ENCODE measurements at places on chromosomes 6 and 20.

GRCh38 chr20:45444050-45444449 lies 25.5 kb upstream of the WFDC2 start:
- no peak for DNase-seq

DNA sequence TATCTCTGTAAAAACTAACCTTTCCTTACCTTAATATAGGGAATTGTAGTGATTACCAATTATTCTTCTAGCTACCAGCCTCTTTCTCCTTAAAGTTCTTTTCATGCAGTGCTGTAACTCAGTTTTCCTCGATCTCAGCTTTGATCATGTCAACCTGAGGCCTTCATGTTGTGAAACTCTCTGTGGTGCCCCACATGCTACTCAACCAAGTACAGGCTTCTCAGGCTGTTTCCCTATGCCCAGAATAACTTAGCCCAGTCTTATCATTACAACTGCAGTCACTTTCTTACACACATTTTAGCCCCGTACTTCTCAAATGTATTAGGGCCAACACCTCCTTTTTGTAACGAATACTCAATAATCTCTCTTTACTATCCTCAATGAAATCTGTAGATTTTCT lies 90.1 kb upstream of the SUPT3H start:
- DNase-seq = no peak

DNA sequence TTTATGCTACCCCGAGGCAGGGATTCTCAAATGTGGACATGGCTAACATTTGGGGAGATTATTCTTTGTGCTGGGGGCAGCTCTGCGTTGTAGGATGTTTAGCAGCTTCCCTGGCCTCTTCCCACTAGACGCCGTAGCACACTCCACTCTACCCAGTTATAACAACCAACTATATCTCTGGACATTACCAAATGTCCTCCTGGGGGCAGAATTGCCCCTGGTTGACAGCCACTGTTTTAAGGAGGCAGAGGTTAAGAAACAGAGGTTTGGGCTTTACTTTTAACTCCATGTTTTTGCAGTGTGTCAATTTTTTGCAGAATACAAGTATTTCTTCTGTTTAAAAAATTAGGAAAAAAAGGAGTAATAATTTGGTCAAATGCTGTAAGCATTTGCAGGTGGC lies 56.2 kb upstream of the BMP6 start:
- no peak for DNase-seq

DNA sequence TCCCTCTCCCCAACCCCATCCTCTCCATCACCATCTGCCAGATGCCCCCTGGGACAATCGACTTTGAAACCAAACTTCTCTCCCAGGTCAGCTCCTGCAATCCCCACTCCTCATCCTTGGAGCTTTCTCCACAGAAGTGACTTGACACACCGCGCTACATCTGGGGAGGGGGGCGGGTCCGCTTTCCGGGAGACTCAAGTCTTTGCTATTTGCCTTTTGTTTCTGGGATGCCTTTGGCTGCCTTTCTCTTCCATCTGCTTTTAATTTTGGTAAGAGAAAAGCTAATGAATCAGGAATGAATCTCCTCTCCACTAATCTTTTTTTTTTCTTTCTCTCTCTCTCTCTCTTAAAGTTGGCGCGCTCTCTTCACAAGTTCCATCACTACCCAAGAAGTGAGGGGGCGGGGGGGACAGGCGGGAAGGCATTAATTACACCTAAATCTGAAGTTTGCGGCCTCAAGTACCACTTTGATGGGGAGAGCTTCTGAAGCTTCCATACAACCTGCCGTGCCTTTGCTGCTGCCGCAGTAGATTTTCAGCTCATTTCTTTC lies 664 bp upstream of the TPBG start:
- no peak for DNase-seq

GRCh38 chr6:47741807-47742206 lies 40.0 kb upstream of the OPN5 start:
- no peak for DNase-seq

DNA sequence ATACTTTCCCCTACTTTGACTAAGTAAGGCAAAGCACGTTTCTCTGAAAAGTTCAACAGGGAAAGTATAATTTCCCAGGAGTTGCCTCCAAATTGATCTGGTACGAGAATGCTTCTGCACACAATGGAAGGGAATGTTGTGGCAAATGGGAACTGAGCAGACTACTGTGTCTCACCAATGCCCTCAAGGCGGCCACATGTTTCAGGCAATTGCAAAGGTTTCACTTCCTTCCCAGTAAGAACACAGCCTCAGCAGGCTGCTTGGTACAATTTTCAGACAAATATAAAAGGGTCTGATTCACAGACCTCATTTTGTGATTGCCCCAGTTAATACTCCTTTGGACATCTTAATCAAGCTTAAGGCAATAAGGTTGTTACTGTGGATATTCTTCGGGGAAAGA lies 71.2 kb downstream of the KIAA0319 start:
- DNase-seq = no peak

DNA sequence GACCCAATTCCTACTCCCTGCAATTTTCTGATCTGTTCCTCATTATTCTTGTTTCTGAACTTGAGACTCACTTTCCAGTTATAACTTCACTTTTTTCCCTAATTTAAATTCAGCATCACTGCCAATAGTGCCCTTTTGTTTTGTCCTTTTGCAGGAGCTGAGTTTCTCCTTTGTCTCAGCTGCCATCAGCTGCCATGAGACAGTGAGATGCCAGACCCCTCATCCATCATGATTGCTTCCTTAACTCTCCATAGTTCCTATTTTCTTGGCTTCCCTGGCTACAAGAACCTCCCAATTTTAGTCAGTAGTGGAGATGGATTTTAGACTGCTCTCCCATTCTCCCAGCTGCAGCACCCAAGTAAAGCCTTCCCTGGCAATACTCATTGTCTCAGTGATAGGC lies 518.1 kb downstream of the HDGFL1 start:
- DNase-seq = no peak

DNA sequence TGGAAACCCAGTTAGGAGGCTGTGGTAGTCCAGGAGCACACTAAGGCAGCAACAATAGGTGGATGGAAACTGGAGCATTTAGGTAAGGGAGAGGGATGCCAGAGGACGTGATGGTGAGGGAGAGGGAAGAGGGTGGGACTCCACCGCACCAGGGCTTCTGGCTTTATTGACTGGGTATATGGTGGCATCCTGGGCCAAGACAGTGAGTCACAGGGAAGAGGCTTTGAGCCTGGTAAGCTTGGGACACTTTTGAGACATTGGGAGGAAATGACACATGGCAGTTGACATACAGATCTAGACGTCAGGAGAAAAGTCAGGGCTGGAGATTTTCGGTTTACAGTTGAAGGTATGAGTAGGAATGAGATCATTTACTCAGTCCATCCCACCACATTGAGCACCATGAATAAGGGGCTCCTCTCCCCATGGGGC lies 14.9 kb downstream of the NT5E start:
- DNase-seq = no peak

DNA sequence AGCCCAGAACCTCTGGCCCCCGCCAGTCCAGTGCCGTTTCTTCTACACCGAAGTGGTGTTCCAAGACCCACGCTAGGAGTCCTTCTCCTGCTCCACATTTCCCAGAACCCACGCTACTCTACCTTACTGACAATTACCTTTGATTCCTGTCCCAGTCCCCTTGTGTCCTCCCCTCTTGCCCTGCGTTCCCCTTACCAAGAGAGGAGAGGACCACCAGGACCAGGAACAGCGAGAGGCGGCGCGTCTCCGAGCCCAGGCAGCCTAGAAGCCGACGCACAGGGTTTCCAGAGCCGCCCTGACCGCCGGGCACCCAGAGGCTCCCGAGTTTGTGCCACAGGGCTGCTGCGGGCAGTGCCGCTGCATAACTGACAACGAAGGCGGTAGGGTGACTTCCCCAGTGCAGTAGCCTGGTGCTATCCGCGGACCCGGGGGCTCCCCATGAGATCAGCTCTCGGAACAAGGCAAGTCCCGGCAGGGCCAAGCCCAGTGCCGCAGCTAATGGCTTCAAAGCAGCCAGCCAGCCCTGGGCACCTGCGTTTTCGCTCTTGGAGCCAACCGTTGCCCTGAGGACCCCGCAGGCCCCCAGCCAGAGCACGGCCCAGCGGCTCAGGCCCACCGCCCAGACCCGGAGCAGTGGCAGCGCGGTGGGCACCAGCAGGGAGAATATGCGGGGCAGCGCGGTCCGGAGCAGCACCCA lies 512 bp downstream of the TAP1 start:
- no peak for DNase-seq

GRCh38 chr6:13445005-13445743 lies 42.2 kb downstream of the GFOD1 start:
- DNase-seq = peak; percentile 92

GRCh38 chr6:25486550-25486949 lies 165.5 kb upstream of the SCGN start:
- DNase-seq = no peak

DNA sequence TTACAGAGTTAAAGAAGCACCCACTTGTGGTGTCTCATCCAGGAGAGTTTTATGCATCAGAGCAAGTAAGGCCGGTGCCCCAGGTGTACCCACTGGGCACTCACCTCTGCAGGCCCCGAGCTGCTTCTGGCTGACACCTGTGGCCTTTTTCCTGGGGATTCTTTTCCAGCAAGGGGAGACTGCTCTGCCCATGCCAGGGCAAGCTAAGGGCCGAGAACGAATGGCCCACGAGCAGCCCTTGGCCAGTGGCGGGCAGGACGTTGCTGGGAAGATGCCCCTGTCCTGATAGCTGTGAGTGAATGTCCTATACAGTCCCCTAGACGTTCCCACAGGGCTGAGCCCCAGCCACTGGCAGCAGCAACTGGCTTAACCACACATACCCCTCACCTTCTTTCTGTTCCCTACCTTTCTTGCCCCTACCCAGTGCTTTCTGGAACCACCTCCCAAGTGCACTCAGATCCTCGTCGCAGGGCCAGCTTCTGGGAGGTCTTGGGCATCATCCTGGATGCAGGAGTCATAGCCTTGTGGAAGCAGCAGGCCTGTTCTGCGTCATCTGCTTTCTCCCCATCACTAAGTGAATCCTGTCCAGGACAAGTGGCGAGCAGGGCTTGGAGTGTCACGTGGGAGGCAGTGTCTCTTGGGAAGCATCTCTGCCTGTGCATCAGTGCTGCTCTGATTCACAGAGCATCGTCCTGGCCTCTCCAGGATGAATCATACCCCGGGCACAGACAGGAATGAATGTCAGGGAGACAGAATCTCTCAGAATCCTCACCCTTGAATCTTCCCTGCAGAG lies 32.5 kb downstream of the SYNDIG1 start:
- DNase-seq = no peak

DNA sequence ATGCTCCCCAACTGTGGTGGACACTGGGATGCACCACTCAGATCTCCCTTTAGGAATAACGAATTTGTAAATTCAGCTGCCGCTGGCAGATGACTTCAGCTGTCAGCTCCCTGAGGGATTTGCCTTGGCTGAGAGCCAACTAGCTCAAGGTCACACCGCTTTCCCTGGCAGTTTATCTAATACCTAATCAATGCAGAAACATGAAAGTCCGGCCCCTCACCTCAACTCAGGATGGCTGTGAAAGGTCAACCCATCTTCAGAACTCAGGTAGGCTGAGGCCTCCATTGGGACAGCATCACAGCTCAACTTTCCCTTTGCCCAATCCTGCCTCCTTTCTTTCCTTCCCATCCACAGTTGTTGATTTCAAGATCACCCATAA lies 22.8 kb upstream of the SCGN start:
- DNase-seq = no peak

GRCh38 chr6:57256541-57256940 lies 34.4 kb upstream of the RAB23 start:
- DNase-seq = no peak

DNA sequence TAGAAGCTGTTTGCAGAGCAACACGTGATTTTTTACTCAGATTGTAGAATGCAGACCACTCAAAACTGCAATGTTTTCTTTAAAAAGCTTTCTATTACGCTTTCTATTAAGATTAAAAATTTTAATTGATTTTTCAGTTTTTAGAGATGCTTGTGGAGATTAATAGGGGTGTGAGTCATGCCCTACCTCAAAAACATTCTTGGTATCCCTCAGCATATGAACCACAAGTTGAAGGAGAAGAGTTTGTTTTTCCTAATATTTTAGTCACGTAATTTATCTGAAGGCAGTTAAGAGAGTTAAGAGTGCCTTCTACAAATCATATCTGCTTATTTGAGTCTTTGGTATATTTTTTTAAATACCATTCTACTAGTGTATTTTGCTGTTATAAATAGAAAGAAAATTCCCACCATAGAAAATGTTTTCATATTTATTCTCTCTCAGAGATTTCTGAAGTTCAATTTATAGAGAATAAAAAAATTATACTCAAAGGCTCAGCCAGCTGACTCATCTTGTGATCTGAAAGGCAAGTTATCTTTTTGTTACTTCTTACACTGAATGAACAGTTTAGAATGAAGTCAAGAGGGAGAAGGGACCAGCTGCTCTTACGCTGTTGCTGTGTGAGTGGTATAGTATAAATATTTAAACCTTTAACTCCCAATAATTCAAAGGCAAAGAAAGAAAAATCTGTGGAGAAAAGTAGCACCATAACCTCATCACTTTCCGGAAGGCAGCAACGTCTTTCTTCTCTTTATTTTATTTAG lies 7.6 kb downstream of the RIPOR2 start:
- no peak for DNase-seq

GRCh38 chr6:161105408-161105807 lies 113.8 kb downstream of the MAP3K4 start:
- DNase-seq = no peak

GRCh38 chr6:75449630-75450206 lies 43.9 kb downstream of the FILIP1 start:
- DNase-seq = no peak

DNA sequence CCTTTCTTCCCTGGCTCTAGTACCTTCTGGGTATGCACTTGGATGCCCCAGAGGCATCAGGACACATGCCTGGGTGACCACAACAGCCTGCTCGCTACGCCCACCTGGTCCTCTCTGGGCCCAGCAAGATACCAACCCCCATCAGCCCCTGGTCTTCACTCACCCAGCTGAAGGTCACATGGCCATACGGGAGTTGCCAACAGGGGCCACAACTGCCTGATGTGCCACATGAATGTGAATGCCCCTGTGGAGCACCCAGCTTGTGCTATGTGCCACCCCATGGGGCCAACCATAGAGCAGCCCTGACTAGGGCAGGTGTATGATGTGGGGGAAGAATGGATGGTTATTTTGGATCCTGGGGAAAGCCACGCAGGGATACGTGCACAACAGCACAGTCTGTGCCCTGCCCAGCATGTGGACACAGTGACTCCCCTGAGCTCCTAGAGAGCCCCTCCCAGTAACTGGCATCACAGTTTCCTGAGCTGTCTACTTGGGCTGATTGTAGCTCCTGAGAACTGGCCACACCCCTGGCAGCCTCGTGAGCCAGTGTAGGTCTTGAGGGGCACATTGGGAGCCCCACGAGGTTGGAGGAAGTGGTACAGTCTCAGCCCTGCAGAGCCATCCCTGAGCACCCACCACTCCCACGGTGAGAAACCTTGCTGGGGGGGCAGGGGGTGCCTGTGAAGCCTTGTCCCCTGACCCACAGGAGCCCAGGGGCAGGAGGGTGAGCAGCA lies 10.5 kb upstream of the PCMTD2 start:
- no peak for DNase-seq

DNA sequence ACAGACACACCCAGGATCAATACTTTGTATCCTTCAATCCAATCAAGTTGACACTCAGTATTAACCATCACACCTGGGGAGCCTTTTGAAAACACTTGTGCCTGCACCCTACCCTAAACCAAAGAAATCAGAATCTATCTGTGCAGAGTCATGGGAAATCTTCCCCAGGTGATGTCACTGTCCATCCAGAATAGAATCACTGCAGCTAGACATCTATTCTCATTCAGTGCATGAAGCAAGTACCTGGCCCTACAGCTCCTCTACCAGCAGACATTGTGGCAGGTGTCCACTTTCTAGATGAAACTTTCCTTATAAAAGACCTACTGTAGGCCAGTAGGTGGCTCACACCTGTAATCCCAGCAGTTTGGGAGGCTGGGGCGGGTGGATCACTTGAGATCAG lies 262.4 kb upstream of the MARCKS start:
- no peak for DNase-seq

GRCh38 chr20:667351-668034 lies 8.1 kb downstream of the SCRT2 start:
- no peak for DNase-seq
